ENCODE measurements at places on chromosomes 4 and X.

DNA sequence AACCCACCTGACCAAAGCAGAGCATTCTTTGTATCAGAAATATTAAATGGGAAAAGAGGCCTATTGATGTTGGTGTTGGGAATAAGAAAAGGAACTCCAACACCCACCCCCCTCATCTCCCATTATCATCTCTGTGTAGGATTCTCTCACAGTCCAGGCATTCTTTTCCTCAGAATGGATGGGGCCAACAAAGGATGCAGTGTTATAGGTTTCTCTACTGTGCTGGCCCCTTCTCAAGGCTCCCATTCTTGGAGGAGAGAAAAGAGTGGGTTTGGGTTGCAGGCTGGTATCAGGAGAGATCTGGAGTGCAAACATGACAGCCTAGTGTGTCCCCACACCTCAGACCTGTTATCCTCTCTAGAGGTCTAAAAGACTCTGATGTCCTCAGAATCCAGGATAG is 59.6 kb downstream of the UGT8 start:
- DNase-seq = no peak

GRCh38 chr4:187433141-187433540 is 562.4 kb upstream of the ZFP42 start:
- DNase-seq = no peak

GRCh38 chr4:21765810-21766407 is 182.7 kb downstream of the KCNIP4 start:
- peak; percentile 51 for DNase-seq

GRCh38 chr4:140098455-140099160 is 55.4 kb downstream of the MAML3 start:
- DNase-seq = no peak

- DNase-seq = no peak
These were observed 12.4 kb downstream of the USP46 start for GRCh38 chr4:52646741-52647140.

DNA sequence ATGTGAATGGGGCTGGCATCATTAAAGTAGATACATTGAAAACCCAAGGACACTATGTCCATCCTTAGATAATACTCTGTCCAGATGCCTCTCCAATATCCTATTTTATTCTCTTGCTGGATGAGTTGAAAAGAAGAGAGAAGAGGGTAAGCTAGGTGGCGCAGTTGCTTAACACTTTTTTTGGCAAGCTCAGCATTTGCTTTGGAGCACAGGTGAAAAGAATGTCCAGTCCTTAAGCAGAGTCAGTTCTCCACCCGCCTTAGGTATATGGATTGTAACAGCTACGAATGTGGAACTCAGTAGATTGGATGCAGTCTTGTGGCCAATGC is 208.4 kb downstream of the NWD2 start:
- peak; percentile 49 for DNase-seq

GRCh38 chr4:126664839-126665238 is 967.9 kb upstream of the INTU start:
- no peak for DNase-seq

DNA sequence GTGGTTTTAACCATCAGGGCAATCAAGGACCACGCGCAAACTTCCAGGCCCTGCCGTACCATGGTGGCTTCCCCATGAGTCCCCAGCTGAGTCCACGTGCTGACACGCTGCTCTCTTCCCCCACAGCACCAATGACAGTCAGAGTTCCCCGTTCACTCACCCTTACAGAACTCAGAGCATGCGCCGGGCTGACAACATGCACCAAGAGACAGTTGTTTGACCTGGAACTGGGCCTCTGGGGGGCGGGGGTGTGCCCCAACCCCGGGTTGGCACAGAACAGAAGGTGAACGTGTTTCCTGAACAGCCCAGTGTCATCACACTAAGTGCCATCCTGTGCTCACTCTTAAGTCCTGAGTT is 29.4 kb downstream of the IRF2 start:
- DNase-seq = no peak

- no peak for DNase-seq
These were observed 638.9 kb downstream of the SPRY1 start for GRCh38 chr4:124035364-124036041.

GRCh38 chr4:41878991-41879491 is 56.2 kb upstream of the TMEM33 start:
- DNase-seq = no peak
